Amniotic stem cell (primary cell): ENCODE measurements at places on chromosomes 6 and 20.

- no peak for DNase-seq
These were observed 2.5 kb downstream of the OVOL2 start for GRCh38 chr20:18055261-18055660.

DNA sequence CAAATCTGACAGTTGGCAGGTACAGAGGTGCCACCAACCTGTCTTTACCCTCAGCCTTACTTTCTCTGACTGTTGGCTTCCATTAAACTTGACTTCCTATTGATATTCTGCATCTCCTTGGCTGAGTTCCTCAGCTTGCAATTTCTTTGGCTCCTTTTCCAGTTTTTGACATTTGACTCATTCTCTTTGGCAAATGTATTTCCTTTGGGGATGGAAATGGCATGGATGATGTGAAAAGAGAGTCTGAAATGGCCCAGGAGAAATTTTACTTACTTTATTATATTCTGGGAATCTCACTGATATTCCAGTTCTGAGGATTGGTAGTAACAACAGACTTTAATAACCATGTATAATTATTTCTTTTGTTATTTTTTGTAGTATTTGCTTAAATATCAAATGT lies 255.2 kb downstream of the CD109 start:
- DNase-seq: no peak

DNA sequence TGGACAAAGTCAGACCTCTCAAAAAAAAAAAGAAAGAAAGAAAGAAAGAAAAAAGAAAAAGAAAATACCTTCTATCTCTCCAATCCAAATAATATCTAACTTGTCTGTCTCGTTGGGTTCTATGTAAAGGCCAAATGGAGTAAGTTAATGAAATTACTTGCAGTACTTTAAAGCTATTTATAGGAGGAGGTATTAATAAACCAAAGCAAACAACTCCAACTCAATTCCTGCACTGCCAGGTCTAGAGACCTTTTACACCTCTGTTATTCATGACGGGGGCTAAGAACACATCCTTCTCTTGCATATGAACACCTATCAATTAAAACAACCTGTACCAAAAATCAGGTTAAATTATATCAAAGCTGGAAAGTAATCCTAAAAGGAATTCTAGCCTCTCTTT lies 80.6 kb downstream of the MAP3K5 start:
- DNase-seq: no peak

GRCh38 chr20:62551407-62552323 lies 75.9 kb upstream of the GATA5 start:
- DNase-seq: no peak

DNA sequence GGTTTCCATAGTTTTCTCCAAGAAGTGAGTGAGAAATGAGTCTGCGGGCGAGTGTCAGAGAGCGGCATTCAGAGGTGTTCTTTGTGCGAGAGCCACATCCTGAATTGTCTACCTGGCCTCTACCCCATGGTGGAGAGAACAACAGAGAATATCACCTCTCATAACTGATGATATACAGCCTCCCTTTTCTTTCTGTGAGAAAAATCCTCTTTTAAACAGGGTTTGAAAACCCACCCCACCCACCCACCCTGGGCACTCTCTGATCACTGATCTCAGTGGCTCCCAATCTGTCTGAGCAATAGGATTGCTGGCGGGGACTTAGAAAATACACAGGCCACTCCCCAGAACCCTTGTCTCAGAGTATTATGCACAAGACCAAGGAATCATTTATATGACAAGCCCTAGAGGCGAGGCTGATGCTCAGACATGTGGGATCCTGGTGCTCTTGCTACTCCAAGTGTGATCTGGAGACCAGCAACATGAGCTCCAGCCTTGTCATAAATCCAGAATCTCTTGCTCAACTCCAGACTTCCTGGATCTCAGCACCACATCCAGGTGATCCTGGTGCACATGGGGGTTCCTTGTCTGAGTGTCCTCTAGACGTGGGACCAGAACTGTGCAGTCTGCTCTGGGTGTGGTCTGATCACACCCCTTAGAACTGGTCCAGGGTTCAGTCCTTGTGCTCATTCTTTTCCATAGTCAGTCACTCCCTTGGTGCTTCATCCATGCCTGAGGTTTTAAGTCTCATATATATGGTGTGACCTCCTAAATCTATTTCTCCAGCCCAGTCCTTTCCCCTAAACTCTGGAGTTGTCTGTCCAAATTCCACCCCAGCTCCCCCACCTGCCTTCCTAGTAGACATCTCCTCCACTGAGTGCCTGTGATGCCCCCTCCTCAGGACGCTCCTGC lies 5.3 kb downstream of the HLA-B start:
- no peak for DNase-seq

DNA sequence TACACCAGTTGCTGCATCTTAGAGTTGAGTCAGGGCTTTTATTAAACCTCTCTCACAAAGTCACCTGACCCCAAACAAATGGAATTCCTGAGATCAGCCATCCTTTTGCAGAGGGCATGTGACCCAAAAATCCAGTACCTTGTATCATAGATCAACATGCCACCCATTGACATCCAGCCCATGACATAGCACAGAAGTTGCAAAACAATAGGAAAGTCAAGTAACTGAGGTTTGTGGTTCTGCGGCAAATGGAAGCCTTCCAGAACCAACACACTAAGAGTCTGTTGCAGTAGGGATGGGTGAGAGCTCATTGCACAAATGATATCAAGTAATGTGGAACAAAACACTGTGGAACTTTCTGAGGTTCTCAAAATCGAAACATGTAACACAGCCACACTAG lies 111.2 kb downstream of the PDE7B start:
- no peak for DNase-seq

DNA sequence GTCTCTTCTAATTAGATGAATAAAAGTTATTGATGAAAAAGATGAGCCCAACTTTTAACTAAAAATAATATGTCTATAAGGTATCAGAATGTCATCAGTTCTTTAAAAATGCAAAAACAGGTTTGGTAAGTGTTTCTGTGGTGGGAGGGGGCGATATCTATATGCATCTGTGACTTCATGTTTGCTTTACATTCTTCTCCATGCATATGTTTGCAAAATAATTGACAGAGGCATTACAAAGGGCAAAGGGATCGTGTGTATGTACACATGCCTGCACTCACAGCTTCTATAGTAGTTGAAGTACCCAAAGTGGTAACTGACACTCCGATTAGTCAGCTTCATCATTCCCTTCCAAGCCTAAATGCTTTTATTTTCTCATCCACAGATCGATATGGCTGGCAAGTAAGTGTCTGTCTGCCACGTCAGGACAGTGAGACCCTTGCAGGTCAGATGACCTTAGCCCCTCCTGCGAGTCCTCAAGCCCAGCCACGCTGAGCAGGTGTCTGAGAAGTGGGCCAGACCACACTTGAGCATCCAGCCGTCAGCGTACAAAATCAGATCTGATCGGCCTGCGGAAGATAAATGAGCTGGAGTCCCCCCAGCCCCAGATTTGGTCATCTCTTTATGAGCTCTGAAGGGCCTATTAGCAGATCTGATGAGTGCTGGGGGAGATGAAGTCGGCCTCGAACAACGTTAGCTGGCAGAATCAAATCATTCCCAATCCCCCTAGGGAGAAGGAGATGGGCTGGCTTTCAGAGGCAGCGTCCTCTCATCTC lies 369.1 kb downstream of the MAFB start:
- no peak for DNase-seq

DNA sequence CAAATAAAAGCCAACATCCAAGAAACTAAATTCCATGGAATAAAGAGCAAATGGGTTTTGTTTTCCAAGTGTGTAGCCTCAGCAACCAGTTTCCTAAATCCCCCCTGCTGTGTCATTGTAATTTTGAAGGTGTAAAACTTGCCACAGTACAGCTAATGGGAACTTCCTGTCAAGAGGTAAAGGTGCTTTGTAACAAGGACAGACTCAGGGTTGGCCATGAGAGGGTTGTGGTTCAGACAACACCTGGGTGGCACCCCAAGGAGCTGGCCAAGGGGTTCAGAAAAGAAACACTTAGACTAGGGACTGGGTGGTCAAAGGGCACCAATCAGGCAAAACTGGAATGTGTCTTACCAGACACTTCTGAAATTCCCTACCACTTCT lies 52.4 kb upstream of the LYRM2 start:
- DNase-seq: no peak
